ENCODE measurements at places on chromosomes 1 and 21.

- no peak for DNase-seq
These were observed 90.5 kb downstream of the NMNAT2 start for GRCh38 chr1:183327434-183328290.

DNA sequence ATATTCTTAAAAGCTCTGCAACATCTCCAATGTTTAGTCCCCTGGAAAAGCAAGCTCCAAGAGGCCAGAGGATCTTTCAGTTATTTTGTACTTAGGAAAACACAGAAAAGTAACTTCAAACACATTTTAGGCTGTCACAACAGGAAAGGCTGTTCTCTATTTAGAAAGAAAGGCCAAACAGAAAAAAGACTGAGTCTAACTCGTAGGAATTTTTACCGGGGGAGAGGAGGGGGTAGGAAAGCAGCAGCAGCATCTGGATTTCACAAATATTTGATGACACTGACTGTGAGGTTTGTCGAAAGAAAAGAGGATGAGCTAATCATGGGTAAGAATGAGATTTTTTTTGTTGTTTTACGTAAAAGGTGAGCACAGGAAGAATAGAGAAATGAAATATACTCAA is 107.1 kb downstream of the EIF4G3 start:
- no peak for DNase-seq

DNA sequence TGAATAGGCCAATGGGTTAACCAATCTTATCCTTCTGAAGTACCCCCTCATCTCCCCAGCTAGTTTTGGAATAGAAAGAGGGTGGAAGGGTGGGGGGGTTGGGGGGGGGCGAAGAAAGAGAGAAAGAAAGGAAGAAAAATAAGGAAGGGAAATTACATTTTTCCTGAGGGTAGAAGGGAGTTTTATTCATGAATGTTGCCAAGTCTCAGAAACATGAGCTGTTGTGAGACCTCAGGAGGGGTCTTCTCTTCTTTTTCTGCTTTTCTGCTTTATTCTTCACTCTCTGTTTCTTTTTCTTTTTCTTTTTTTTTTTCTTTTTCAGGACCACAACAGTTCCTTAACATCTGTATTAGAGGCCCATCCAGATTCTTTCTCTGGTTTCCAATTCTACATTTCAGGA is 6.0 kb upstream of the TRIM67 start:
- no peak for DNase-seq

GRCh38 chr21:18460979-18461378 is 57.4 kb upstream of the TMPRSS15 start:
- DNase-seq: no peak

- no peak for DNase-seq
These were observed 113.3 kb downstream of the NAV1 start for GRCh38 chr1:201652181-201652580.

- DNase-seq: no peak
These were observed 300.9 kb downstream of the ASTN1 start for GRCh38 chr1:176863613-176864012.

DNA sequence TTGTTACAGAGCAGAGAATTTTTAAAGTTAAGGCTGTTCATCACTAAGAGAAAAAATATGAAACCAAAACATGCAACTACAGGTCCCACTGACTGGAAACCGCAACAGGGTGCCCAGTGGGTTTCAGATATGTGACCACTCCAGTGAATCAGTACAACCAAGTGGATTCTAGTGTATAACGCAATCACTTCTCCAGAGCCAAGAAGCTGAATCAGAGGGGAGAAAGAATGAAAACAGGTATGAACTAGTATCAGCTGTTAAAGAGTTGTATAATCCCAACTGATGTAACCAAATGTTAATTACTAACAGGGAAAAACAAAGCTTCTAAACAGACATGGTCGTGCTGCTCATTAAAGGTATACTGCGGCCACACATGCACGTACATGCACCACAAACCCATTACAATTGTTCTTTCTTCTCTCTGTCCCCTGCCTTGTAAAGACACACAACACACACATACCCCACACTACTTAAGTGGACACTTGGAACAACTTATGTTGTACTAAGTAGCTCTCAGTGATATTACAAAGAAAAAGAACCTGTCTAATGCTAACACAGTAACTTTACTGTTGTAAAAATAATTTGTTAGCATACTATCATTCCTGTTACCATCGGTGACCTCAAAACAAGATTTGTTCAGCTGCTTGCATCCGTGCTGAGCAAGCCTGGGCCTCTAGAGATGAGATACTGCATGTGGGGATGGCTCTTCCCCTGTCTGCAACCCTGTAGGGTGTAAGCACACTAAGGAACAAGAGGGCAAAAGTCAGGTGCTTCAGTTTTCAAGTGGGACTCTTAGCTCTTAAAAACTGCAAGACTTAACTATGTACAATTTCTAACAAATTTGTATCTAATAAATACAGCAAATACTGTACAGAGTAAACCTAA is 74.2 kb downstream of the PTPN14 start:
- no peak for DNase-seq

DNA sequence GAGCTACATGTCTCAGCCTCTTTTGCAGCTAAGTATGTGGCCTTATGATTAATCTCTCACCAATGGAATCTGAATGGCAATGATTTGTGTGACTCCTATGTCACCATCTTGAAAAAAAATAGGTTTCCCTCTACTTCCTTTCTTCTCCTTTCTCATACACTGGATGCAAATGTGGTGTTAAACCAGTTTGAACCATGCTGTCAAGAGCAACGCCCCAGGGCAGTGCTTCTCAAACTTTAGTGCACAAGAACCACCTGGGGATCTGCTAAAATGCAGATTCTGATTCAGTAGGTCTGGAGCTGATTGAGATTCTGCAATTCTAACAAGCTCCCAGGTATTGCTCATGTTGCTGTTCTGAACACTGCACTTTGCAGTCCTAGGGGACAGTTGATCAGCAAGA is 44.7 kb upstream of the ZNF644 start:
- DNase-seq: no peak

GRCh38 chr21:37770461-37770860 is 145.8 kb downstream of the KCNJ6 start:
- DNase-seq: no peak

GRCh38 chr1:176558561-176558960 is 95.6 kb downstream of the PAPPA2 start:
- no peak for DNase-seq

DNA sequence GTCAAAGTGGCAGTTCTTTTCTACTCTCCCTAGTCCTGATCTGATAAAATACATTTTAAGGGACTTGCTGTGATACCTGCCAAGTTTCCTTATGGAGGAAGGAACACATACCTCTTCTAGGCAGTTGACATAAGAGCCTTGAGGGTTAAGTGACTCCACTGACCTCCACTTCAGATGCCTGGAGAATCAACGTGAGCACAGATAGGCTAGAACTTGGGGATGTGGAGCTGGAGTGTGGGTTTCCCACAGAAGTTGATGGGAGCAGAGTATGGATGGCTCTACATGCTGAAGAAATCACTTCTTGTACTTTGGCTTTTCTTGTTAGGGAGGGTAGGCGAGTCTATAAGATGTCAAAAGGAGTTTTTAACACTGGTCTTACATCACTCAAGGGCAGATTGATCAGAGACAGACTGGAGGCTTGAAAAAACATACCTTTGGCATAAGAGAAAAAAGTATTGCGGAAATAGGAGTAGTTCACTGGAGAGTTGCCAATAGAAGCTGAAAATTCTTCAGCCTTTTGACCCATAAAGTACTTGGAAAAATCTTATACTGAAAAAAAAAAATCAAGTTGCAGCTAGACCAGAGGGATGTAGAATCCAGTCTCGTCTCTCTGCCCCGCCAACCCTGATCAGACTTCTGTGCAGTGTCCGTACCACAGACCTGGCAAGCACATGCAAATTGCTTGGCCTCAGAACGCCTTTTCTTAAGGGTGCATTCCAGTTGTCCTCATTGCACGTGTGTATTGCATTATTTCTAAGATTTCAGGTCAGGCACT is 5.5 kb downstream of the RHOU start:
- DNase-seq: no peak

GRCh38 chr1:41626616-41627375 is 142.3 kb upstream of the EDN2 start:
- DNase-seq: no peak

DNA sequence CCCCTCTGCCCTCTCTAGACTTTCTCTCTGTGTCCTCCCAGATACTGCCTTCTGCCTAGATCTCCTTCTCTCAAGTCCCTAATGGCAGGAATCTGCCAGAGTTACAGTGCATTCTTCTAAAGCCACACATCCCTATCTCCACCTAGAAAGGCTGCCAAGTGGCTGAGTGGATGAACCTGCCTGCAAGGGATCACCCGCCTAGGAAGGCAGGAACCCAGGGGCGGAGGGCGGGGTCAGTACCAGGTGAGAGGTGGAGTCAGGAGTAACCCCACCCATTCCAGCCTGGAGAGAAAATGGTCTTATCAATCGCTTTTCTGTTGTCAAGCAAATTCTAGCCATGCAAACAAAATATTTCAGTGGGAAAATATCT is 60.8 kb downstream of the BCAR3 start:
- no peak for DNase-seq

DNA sequence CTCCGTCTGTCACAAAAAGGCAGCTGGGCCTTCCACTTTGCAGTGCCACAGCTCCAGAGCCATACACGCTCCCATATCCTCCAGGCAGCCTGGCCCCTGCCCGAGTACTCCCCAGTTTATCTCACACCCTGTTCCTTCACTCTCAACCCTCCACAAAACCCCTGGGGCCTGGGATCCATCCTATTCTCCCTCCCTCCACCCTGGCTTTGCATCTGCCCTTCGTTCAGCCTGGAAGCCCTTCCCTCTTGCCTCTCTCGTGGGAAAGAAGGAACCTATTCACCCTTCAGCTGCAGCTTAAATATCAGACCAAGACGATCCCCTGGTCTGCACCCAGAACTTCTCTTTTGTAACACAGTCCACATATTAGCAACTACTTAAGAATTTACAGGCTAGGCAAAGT is 56.7 kb downstream of the CAMK2N1 start:
- DNase-seq: no peak

- no peak for DNase-seq
These were observed 154.7 kb upstream of the KCNK2 start for GRCh38 chr1:214927796-214928195.

DNA sequence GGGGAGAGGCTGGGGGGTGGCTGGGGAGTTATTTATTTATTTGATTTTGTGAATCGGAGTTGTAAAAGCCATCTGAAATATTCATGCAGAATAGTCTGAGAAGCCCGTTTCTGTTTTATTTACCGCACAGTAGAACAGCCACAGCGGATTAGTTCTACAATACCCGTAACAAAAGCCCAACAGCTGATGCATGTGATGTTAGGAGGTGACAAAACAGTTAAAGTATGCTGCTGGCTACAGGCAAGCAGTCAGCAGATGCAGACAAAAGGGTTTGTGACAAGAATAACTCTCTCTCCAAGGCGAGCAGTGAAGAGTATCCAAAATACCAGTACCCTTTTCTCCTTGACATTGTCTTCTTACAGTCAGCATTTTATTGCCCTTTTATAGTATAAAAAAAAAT is 42.0 kb downstream of the PROX1 start:
- no peak for DNase-seq

DNA sequence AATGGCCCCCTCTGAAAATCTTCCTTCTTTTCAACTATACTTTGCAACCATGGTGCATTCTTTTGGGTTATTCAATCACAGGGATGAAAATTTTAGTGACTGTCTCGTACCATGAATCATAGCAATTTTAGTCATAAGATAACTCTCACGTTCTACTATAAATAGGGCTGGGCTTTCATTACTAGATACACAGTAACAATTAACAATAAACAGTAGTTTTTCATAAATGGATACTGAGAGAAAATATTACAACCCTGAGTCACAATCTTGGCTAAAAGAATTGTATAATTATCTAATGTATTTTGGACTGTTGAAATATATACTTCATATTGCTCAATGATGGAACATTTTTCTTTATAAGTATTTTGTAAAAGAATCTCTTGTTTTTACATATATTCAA is 96.1 kb downstream of the TEX35 start:
- no peak for DNase-seq

GRCh38 chr1:112937495-112937894 is 18.5 kb downstream of the SLC16A1 start:
- no peak for DNase-seq

GRCh38 chr1:1527092-1527816 is 13.2 kb downstream of the TMEM240 start:
- no peak for DNase-seq

GRCh38 chr1:216194721-216195120 is 228.5 kb downstream of the USH2A start:
- DNase-seq: no peak

DNA sequence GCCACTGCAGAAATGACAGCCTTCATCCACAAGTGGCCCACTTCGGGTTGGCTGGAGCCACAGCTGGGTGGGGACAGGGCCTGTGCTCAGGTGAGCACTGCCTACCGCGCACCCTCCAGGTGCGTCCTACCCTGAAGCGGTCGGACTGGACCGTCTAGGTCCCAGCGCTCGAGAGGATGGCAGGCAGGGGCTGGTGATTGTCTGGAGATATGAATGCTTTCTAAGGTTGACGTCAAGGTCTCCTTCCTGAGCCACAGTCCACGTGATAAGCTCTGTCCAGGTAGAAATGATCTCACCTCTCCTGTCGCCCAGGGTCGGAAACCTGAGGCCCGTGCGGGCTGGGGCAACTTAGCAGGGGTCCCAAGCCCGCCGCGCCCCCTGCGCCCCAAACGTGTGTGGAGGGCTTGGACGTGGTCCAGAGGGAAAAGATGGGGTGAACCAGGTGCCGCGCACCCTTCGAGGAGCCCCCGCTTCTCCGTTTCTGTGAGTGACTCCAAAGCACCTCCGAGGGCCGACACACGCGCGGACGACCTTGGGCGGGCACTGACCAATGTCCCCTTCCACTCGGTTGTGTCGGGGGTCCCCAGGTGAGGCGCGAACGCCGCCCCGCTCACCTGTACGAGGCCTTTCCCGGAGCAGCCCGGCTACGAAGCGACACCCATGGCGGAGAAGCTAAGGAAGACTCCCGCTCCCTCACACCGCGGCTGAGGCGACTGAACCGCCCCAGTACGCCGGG is 853 bp upstream of the DOP1B start:
- no peak for DNase-seq

DNA sequence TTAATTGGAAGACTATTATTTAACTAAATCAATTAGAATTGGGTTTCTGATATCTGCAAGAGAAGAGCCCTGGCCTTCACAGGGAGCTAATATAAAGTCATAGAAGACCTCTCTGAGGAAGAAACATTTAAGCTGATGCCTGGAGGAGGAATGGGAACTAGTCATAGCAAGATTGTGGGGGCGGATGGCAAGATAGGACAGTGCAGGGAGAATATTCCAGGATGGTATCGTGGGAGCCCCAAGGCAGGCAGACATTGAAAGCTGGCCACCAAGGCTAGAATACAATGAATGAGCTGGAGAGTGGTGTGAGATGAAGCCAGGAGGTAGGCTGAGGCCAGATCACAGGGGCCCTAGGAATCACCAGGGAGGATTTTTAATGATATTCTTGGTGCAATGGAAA is 20.8 kb upstream of the MYSM1 start:
- DNase-seq: no peak

- no peak for DNase-seq
These were observed 260.6 kb downstream of the CACNA1E start for GRCh38 chr1:181743878-181744312.

GRCh38 chr1:232704256-232704655 is 74.3 kb upstream of the SIPA1L2 start:
- no peak for DNase-seq

- DNase-seq: no peak
These were observed 4.2 kb downstream of the TTC22 start for GRCh38 chr1:54796902-54797301.

Measured in central memory CD4-positive, alpha-beta T cell (primary cell).